ENCODE measurements at places on chromosomes 3 and 15.

DNA sequence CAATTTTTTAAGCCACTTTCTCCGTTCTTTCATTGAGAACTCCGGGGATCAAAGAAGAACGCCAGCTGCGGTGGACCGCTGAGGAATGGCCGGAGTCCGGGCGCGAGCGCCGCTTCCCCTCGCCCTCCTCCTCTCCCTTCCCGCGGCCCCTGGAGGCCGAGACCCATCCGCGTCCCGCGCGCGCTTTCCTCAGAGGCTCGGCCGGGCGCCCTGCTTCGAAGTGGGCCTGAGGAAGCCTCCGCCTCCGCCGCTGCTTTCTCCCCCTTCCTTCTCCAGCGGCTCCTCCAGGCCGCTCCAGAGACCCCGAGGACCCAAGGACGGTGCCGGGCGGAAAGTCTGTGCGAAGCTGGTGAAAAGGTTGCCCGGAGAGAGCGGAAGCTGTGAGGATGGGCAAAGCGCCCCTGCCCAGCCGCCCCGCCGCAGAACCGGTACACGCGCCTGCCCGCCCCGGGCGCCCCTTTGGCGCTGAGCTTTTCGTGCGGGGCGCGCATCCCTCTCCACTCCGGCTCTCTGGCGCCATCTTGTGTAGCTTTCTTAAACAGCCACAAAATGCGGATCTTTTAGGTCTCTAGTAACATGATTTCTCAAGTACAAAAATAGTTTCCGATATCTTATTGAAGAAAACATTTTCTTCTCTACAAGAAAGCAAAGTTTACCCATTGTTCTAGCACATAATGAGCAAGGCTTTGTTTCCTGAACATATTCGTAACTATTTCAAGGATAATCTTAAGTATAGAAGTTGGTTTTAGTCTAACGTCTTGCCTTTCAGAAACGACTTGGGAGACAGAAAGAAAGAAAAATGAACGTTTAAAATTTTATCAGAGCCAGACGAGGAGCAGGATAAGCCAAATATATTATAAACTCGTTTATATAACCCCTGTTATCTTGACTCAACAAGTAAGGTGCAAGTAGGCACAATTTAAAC, 59.2 kb upstream of the FAM174B start:
- peak; percentile 30 for DNase-seq

DNA sequence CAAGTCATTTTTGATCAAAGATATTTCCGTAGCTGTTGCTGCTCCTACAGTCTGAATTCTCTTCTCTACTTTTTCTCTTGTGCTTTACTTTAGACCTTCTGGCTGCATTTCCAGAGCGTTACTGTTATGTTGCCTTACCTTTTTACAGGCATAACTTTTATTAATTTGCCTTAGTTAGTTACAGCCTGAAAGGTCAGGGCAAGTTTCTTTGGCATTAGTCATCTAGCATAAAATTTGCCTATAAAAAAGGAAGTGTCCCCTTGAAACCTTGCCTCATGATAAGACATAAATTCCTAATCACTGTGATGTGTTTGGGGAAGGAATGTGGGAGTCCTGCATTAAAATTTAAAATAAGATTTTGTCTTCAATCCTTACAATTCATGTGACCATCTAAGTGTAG, 618.5 kb downstream of the NR2F2 start:
- DNase-seq, result no peak

- DNase-seq, result no peak
Measured at GRCh38 chr3:15108869-15109268, 9.9 kb upstream of the RBSN start.

DNA sequence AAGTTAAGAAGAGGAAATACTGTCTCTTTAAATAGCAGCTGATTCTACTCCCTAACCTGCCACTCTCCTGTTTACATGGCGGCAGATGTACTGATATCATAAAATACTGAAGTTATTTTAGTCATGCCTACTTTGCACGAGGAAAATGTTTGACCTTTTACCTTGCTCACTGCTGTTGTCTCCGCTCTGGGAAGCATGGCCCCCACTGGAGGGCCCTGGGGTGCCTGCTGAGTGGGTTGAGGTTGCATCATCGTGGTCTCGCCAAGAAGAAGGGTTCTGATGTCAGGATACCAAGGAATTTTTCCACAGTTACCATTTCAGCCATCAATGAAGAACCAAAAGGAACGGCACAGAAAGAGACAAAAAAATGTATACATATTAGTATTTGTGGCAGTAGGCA, 16.7 kb downstream of the MEIS2 start:
- no peak for DNase-seq

DNA sequence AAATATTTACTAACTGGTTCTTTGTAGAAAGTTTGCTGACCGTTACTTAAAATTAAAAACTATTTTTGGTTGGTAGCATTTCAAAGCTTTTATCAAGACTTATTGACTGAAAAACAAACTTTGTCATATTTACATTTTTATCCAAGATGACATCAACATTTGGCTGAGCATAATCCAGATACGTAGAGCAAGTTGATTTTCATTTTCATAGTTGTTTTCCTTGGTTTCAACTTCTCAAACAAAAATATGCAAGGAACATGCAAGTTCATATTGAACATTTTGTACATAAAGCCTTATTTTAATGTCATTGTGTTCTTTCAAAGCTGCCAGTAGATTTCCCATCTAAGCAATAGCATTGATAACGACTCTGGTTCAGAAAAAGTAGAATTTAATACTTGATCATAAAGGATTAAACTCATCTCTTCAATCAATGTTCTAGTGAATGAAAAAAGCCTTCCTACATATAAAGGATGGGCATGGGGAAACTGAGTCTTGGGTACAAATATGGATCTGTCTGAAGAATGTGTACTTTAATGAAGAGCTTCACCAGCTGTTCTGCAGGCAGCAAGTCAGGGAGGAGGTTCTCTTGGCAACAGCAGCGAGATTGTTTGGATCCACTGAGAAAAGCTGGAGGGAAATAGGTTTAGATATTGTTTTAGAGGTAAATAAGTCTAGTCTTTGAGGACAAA, 5.6 kb downstream of the RAB8B start:
- DNase-seq, result no peak

GRCh38 chr3:22962244-22962643, 240.9 kb upstream of the UBE2E2 start:
- no peak for DNase-seq

- no peak for DNase-seq
Measured at GRCh38 chr3:100295089-100295488, 34.3 kb downstream of the TBC1D23 start.

DNA sequence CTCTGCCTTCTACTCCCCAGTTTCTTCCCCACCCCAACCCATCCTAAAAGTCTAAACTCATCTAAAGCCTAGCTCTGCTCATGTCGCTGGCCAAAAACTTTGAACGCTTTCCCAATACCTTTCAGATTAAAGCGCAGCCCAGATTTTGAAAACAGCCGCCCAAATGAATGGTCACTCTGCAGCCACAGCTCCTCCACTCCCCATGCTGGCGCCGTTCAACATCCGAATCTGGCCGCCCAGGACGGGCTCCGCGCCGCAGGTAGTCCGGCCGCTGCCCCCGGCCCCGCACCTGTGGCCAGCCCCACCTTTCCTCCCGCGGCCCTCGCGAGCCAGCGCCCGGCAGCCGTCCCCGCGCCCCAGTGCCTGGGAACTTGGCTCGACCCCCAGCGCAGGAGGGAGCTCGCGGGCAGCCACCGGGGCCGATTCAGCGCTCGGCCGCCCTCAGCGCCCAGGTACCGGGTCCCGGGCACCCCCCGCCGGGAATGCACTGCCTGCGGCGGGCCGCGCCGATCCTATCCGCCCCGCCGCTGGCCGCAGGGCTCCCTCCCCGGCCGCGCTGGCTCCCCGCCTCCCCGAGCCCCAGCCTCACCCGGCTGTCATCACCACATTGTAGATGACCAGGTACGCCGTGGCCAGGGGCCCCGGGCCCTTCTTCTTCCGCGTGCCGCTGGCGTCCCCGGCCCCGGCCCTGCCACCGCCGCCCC, 417 bp downstream of the HACD2 start:
- no peak for DNase-seq

Data from MV-4-11 (cell line).